ENCODE measurements at places on chromosomes 2 and 18.
A peak's percentile ranks its signal among the peaks of the same experiment; 100 is the strongest.

- no peak for DNase-seq
These were observed 222.5 kb downstream of the GBX2 start for GRCh38 chr2:235945608-235946140.

DNA sequence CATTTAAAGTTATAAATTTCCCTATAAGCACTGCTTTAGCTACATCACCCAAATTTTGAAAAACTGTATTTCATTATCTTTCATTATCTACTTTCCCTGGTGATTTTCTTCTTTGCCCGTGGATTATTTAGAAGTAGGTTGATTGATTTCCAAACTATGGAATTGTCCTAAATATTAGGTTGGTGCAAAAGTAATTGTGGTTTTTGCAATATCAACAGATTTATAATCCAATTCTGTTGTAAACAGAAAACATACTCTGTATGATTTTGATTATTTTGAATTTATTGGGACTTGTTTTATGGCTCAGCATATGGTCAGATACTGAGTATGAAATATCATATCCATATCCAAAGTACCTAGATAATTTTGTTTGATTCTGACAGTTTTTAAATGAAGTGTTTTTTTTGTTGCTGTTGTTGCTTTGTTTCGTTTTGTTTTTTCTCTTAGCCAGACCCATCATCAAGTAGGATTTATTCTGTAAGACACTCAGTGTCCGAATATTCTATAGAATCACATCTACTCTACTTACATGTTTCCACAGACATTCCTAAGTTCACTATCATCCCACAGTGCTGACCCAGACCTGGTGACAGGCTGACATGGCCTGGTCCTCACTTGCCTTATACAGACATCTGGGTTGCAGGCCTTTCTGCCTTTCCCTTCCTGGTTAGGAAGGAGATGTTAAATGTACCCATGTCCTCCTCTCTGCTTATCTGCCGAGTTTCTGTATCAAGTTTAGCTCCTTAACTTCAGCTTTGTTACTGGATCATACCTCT is 2.1 kb upstream of the TRABD2A start:
- no peak for DNase-seq

GRCh38 chr18:27713037-27713737 is 463.7 kb downstream of the CDH2 start:
- DNase-seq: no peak

DNA sequence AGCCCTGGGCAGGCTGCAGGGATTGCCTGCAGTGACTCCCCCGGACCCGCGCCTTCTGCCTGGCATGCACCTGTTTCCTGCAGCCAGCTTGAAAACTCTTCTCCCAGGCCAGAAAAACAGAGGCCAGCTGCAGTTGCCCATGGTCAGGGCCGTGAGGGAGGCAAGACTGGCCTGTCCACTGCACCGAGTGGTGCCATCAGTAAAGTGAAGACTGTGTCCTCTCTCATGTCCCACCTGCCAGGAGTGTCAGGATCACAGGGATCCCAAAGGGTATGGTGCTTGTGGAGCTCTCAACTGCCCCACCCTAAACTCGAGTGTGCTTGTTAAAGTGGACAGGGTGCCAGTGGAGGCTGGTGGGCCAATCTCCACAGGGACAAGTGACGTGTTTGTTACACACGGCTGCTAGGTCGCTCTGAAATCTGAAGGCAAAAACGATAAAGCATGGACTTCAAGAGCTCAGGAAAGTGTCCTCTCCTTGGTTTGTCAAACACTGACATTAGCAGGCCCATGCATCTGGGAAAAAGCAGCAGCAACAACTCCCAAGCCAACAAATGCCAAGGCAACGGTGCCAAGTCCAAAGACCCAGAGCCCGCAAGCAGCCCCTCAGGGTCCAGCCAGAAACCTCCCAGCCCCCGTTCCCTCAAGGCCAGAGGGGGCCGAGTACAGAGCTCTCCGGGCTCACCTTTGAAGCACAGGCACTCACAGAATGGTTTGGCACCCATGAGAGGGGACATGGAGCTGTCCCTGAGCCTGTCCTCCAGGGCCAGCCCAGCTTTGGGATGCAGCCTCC is 213.2 kb downstream of the HDAC4 start:
- DNase-seq: peak; percentile 7

- no peak for DNase-seq
These were observed 57.3 kb downstream of the SH3BP4 start for GRCh38 chr2:235009081-235009480.

GRCh38 chr2:159175182-159175581 is 111.3 kb downstream of the WDSUB1 start:
- no peak for DNase-seq

- no peak for DNase-seq
These were observed 9.5 kb upstream of the RNF103 start for GRCh38 chr2:86633155-86633651.

DNA sequence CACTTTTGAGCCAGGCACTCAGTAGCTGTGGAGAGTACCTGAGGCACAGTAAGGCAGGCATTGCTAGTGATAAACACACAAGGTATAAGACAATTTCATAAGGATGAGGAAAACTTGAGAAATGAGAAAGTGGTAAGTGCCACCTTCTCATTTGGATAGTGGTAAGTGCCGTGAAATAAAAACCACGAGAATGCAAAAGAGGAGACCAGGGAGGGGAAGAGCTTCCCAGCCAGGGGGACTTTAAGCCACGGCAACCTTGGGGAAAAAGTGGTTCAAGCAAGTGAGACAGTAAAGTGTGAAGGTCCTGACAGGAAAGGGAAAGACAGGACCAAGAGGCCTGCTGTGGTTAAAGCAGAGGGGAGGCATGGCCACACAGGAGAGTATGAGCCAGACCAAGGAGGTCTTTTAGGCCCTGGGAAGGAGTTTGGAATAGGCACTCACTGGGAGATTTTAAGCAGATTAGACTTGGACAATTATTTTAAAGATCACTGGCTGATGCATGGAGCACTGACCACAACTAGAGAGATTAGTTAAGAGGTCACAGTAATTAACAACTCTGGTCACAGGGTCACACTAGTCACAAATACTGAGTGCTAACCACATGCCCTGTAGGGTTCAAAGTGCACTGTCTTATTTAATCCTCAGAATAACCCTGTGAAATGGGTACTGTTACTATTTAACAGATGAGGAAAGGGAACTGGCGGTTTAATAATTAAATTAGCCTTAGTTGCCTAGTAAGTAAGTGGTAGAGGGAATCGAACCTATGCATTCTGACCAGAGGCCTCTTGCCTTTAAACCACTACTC is 50.1 kb downstream of the THOC1 start:
- DNase-seq: no peak

GRCh38 chr18:28789502-28789901 is 612.6 kb upstream of the CDH2 start:
- DNase-seq: no peak

DNA sequence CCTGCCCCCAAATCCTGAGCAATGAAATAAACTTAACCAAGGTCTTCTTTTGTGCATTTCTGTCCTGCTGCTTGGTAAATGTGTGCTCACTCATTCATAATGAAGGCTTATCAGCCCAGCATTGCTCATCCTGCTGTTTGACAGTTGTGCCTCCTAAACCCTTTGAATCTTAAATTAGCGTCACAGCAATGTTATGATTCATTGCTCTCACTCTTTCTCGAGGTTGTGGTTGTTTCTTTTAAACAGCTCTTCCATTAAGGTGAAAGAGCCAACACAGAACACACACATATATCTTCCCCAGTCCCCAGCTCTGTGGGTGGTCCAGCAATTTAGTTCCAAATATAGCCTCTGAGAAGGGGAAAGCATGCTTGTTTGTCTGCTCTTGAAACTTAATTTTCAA is 84.0 kb downstream of the EVA1A start:
- no peak for DNase-seq

DNA sequence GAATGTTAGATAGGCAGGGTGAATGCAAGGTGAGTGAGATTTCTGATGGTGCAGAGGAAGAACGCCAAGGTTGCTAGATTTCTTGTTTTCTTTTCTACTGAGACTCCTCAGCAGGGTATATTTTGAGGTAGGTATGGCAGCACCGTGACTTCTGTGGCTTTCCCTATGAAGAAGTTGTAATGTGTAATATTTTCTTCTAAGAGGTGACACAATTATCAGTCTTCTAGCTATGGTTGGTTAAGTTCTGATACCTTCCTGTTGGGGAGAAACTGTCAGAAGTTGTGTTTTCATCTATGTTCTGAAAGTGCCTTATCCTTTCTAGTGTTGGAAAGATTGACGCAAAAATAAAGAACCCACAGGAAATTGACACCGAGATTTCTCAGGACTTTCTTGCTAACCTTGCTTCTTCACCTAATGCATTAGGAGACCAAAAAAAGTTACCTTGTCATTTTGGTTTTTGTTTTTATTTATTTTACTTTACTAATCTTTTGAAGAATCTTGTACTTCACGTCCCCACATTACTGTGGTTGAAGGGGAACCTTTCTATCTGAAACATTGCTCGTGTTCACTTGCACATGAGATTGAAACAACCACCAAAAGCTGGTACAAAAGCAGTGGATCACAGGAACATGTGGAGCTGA is 11.9 kb downstream of the IL18R1 start:
- DNase-seq: no peak

All from omental fat pad (tissue), 4 donors.